Gastroesophageal sphincter (tissue), 4 donors: ENCODE measurements at places on chromosomes 7 and 10. TPM values are rescaled to one million over a fixed set of nuclear protein-coding genes. Genes with fewer than 3 reads are reported as not detected.

- no peak for ATAC-seq
Measured at GRCh38 chr7:82755705-82756551, 312.4 kb upstream of the CACNA2D1 start.

The FOXL3 gene
- total RNA-seq, result not detected

The ACSM6 gene
- total RNA-seq, result not detected

GRCh38 chr10:74194545-74194944 lies 43.5 kb downstream of the ADK start:
- no peak for ATAC-seq

- ATAC-seq, result no peak
Measured at GRCh38 chr7:45001138-45001694, 1.2 kb downstream of the CCM2 start.

The PRPS1L1 gene
- total RNA-seq, result not detected

DNA sequence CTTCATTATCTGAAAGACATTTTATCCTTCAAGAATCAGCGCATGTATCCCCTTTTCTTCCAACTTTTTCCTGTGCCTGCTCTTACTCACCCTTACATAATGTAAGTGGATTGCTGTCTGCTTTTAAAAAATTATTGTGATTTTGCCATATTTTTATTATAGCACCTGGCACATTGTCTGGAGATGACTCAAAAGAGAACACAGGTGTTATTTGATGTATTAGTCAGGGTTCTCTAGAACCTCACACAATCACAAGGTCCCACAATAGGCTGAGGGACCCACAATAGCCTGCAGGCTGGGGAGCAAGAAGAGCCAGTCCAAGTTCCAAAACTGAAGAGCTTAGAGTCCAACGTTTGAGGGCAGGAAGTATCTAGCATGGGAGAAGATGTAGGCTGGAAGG lies 390.0 kb downstream of the EXOC4 start:
- no peak for ATAC-seq

- ATAC-seq, result no peak
Measured at GRCh38 chr7:100823140-100823525, 4.2 kb downstream of the EPHB4 start.

The FAM131B gene
- 1.6 TPM for total RNA-seq
